ENCODE measurements at places on chromosomes 11 and 22.

- no peak for DNase-seq
Observed at GRCh38 chr11:64316672-64317324, 561 bp downstream of the TRMT112 start.

DNA sequence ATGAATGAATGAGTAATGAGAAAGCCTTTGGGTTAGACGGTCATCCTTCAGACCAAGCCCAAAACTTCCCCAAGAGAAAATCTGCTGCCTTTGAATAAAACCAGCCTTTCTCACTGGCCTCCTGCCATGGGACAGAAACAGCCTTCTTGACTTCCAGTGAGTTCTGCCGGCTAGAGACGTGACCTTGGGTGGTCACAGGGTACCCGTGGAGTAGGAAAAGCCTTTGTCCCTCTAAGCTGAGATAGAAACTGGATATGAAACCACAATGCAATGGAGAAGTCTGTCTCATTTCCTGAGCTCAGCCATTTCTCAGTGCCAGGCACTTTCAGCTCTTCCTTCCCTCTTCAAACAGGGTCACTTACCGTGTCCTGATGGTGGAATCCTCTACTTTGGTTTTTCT, 21.2 kb upstream of the YWHAH start:
- DNase-seq = no peak

DNA sequence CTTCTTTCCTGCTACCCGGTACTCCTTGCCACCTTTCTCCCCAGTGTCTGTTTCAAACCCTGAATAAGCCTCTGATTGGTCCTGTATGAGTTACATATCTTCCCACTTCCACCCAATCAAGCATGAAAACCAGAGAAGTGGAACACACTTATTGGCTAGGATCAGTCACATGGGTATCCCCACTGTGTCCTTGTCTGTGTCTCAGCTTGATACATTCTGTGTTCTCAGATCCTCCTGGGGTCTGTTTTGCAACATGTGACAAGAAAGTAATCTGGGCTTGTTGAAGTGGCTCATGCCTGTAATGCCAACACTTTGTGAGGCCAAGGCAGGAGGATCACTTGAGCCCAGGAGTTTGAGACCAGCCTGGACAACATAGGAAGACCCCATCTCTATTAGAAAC, 23.9 kb downstream of the MCHR1 start:
- no peak for DNase-seq

- DNase-seq = no peak
Observed at GRCh38 chr11:122769126-122769780, 69.0 kb upstream of the CRTAM start.

DNA sequence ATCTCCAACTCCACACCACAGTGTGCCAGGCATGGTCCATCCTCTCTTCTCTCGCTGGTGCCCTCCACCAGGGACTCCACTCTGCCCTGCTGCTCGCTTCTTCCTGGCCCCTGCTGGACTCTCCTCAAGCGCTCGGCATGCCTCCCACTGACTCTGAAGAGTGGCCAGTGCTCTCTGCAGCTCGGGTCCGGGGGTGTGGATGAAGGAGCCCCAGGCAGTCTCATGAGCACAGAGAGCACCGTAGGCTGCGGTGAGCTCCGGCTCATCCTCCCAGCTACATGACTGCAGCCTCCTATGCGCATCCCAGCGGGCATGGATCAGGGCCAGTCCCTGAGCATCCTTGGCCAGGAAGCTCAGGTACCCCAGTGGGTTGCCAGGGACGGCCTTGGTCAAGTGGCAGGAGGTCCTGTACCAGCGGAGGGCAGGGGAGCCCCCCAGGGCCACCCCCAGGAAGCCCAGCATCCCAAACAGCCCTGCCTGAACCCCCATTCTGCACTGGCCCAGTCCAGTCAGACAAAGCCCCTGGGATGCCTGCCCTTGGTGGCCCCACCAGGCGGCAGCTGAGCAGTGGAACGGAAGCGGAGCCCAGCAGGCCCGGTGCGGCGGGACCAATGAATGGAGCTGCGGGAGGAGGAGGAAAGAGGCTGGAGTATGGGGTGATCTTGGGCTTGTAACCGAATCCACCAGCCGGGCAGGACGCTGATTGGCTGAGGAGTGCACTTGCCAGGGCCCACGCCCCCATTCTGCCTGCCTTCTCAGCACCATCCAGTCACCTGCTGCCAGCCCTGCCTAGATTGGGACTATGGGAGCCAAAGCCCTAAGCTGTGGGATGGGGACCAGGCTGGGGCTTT, at the start of gene PLA2G3:
TSS of gene PLA2G3 (minus strand) at position 643 of the 851 bp plus-strand sequence. CDS start at position 489, 154 bp downstream.
- no peak for DNase-seq

DNA sequence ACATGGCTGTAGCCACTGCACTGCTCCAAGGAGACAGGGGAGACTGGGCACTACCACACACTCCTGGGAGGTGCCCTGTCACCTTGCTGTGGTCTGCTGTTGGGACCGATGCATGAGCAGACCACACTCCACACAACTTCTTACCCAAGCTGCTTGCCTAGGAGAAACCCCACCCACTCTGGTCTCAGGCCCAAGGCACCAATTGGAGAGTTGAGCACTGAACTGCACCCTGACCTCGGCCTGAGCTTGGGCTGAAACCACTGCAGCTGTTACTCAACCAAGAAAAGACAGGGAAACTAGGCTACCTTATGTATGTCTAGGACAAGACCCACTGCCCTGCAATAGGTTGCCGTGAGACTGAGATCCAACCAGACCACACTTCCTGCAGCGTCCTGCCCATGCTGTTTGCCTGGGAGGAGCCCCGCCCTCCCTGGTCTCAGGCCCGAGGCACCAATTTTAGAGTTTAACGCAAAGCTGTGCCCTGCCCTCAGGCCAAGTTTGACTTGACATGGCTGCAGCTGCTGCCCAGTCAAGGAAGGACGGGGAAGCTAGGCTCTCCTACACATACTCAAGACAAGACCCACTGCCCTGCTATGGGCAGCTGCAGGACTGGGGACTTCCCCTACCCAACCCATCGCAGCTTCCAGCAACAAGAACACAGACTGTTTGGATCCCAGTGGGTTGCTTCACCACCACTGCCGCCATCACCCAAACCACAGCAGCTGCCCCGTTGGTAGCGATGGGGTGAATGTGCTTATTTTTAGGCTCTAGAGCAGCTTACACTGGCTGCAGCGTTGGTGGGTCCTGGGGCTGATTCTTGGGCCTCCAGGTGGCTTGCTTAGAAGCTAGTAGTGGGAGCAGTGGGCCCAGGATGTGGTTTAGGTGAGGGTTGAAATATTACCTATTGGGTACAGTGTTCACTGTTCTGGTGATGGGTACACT, 66.8 kb downstream of the BRD1 start:
- no peak for DNase-seq

DNA sequence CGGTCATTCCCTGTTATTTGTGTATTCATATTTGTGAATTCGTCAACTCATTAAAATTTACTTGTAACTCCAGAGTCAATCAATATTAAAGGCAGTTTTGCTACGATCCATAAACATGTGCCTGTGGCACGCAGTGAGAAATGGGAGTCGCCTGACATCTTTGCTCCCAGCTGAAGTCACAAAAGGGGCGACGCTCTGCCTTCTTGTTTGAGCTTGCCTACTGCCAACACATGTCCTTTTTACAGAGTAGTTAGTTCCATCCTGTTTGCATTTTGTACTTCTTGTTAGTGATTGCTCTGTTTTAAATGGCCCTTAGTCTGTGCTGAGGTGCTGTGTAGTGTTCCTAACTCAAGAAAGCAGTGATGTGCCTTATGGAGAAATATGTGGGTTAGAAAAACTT, 305.3 kb downstream of the ETS1 start:
- DNase-seq = no peak

DNA sequence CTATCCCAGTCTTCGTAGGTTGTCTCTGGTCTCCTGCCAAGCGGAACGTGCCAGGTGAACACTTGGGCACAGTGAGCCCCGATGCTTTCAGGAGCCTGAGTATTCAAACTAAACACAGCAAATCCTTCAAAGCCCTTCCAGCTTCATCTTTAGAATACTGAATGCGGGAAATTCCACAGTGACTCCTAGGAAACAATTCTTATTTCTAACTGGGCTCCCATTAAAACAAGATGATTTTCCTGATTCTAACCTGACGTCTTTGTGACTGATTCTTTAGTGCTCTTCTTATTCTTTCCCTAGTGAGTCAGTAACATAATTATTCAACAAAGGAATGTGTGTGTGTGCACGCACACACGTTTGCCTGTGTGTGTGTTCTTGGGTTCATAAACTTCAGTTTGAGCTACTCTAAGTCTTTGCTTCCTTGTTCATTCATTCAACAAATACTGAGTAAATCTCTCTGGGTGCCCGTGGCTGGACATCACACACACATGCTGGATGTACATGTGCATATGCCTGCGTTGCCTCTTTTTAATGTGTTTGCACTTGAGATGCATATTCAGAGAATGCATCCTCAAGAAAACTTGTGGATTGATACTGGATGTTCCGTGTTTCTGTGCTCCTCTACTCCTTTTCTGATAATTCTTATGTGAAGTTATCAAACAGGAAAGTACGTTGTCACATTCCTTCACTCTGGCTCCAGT, 134.5 kb downstream of the WNT7B start:
- DNase-seq = no peak

- no peak for DNase-seq
Observed at GRCh38 chr11:31110830-31111229, 258.7 kb downstream of the DCDC1 start.

DNA sequence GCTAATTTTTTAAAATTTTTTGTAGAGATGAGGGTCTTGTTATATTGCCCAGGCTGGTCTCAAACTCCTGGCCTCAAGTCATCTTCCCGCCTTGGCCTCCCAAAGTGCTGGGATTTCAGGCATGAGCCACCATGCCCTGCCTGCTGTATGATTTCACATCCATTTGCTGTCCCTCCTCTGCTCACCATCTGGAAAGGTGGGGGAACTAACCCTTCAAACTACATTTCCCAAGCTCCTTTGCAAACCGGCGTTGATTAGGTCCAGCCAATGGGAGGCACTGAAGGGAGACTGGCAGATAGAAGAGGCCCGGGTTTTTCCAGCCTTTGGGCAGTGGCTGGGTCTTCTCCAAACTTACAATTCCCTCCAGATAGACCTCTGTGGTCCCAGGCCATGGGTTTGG, 19.3 kb downstream of the RFPL1 start:
- no peak for DNase-seq

DNA sequence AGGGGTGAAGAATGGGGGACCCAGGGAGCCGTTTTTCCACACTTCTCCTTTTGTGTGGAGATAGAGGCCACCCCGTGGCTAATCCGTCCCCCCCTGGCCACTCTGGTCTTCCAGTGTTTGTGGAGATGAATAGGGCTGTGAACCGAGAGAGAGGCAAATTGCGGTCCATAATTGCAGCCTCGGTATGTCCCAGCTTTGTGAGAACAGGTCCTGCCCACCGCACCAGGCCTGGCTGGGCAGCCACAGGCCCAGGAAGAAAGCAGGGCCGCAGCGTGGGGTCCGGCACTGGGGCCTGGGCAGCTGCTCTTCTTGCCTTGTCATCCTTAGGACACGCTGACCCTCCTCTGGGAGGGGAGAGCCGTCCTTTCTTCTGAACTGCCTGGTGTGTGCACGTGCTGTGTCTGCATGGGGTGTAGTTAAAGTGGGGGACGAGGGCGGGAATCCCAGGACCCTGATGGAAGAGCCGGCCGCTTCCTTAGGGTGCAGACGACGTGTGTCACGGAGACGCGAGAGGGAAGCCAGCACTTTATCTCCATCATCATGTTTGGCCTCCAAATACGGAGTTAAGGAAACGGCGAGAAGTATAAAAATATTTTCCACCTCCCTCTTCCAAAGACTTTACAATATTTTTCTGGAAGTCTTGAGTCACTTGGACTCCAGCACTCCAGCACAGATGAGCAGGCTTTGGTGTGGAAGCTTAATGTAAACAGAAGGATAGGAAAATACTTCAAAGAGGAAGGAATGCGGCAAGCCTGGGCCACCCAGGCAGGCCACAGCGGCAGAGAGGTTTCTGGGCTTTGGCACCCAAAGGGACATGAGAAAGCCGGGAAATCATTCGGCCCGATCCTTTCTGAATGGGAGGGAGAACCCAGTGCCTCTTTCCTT, 1248.4 kb downstream of the BRD1 start:
- DNase-seq = no peak

GRCh38 chr11:110859998-110860397, 147.8 kb upstream of the ARHGAP20 start:
- no peak for DNase-seq

Measured in naive B cell (primary cell).